ENCODE measurements at places on chromosomes 1 and 21.

DNA sequence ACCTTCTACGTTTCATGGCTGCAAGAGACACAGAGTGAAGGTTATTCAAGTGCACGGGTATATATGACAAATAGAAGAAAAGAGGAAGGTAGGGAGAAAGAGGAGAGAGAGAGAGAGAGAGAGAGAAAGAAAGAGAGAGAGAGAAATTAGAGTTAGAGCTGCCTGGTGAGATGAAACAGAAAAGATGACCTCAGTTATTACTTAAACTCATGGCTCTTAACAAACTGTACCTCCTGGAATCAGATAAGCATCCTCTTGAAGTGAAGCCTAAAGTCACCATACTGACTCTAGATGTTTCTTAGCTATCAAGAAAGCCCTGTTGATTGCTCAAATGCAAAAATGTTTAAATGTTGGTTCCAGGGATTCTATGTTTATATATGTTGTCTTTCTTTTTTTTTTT, 597.7 kb upstream of the ZP4 start:
- no peak for DNase-seq

- no peak for DNase-seq
Measured at GRCh38 chr1:17610713-17611112, 71.2 kb downstream of the ARHGEF10L start.

DNA sequence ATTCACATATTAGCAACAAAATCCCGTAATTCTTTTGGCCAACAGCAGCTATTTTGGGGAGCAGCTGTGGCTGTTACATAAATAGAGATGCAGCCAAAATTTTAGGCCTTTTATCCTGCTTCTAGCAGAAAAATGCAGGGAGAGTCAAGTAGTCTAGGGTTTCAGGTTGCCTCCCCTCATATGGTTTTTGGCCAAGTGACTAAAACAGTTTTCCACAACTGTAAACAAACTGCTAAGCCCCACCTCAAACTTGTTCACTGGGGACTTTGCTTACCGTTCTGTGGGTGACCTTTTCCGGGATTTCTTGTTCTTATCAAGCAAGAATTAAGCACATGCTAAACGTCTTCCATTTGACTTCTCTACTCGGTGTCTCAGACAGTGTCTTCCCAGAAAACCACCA, 133.4 kb downstream of the EDEM3 start:
- no peak for DNase-seq

GRCh38 chr1:170672316-170672715, 8.4 kb downstream of the PRRX1 start:
- DNase-seq, result no peak

DNA sequence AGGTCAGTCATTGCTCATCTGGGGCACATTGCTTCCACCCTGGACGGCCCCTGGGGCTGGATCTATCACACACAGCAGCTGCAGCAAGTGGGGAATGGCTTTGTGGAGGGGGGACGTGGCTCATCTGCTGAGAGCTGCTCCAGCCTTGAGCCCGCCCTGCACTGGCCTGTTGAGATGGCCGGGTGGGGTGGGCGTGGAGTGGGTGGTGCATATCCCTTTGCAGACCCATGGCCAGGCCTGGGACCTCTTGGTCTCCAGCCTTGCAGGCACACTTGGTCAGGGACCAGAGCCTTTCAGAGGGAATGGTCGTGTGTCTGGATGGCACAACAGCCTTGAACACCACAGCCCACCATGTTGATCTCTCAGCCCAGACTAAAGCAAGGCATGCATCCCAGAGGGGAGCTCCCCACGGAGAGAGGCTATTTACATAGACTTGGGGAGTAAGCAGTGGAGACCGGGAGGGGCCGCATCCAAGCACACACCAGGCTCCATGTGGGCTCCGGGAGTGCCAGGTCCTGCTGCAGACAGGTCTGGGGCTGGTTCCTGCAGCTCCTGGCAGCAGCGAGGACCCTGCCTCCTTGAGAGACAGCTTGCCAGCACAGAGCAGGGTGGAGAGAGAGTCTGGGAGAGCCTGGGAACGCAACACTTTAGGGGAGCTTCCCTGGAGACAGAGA, 52.8 kb upstream of the SELENON start:
- DNase-seq, result no peak

DNA sequence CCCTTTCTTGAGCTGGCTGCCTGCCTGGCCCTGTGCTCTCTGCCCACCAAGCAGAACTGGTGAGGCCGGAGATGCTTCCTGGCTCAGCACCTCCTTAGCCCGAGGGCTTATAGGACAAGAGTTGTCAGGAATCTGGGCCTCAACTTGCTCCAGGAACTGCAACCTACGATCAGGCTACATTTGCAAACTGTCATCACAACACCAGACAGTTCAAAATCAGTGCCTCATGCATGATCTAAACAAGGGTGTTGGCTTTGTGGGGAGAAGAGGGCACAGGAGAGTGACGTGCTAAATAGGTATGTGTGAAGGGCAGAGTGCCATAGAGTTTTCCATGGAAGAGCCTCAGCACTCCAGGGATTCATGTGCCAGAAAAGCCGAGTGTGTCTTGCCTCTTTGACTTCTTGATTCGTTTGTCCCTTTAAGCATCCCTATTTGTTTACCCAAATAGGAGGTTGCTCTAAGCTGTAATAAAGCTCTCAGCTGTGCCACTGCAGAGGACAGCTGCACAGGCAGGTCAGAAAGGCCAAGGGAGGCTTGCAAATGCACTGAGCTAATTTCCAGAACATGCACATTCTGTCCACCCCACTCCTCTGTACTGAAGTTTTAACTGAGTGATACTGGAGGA, 30.2 kb upstream of the NEK2 start:
- no peak for DNase-seq

DNA sequence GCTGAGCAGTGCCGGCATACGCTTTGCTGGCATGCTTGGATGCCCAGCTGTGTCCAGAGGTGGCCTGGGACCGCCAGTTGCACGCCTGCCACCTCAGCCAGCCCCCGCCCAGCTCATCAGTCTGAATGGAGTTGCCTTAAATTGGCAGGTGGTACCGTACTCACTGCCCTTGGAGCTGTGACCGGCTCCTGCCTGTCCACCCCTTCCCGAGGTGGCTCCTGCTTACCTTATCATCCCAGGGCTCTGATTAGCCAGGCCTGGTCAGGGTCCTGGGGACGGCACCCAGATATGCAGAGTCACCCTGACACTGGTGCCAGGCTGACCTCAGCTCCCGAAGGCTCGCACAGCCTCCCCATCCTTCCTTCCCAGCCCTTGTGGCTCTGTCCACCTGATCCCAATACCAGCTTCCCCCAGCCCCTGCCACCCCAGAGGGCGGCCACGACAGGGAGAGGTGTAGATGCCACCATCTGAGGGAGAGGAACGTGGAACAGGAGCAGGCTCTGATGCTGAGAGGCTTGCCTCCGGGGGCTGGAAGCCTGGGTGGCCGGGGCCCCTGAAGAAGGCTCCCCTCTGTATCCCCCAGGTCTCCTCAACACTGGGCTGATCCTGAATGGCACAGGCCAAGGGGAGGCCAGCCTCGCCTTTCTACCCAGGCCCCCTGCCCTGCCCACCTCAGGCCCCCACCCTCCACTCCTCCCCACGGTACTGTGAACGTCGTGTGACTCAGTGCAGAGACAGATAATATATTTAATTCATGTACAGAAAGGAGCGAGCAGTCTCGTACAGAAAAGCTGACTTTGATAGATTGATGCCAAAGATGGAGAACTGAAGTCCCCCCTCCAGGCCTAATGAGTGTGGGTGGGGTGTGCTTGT, 27.8 kb downstream of the CDK18 start:
- no peak for DNase-seq

Data from Panc1 (cell line).